ENCODE measurements at places on chromosomes 16 and 17.

GRCh38 chr16:49748322-49748721, 107.6 kb downstream of the ZNF423 start:
- DNase-seq: no peak

DNA sequence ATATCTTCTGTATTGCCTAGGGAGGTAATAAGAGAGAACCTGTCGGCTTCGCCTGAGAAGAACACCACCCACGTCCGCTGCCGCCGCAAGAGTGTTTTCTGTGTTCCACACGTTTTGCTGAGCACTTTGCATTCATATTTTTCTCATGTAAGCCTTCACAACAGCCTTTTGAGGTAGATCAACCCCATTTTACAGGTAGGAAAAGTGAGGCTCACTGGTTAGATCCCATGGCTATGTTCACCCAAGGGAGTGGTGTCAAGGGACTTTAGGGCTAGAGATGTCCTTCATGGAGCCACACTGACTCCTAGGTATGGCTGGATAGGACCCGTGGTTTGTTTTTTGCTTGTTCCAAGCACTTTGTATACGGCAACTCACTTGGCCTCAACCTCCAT, 87.0 kb upstream of the LGALS9 start:
- DNase-seq: no peak

GRCh38 chr16:695355-696089, 5.3 kb upstream of the WDR24 start:
- DNase-seq: peak; percentile 68

- no peak for DNase-seq
These were observed 96.6 kb downstream of the METRNL start for GRCh38 chr17:83175822-83176622.

GRCh38 chr16:51134269-51134812, 16.7 kb downstream of the SALL1 start:
- DNase-seq: no peak

GRCh38 chr17:2113279-2113622, 58.3 kb downstream of the HIC1 start:
- no peak for DNase-seq

DNA sequence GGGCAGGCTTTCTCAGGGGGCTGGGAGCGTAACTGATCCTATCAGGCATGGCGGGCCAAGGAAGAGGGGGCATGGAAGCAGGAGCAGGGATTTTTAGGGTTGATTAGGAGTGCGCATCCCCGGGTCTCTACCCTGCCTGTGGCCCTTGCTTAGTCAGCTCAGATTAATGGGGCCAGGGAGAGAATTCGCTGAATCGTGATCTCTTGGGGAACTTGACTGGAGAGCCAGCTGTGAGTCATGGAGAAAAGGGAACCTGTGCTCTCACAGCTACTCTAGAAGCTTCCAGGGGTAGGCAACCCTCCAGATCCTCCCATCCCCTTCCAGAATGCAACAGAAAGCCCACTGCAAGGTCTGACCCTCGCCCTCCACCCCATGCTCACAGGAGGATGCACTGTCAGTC, 3.6 kb downstream of the FOXN1 start:
- DNase-seq: no peak

DNA sequence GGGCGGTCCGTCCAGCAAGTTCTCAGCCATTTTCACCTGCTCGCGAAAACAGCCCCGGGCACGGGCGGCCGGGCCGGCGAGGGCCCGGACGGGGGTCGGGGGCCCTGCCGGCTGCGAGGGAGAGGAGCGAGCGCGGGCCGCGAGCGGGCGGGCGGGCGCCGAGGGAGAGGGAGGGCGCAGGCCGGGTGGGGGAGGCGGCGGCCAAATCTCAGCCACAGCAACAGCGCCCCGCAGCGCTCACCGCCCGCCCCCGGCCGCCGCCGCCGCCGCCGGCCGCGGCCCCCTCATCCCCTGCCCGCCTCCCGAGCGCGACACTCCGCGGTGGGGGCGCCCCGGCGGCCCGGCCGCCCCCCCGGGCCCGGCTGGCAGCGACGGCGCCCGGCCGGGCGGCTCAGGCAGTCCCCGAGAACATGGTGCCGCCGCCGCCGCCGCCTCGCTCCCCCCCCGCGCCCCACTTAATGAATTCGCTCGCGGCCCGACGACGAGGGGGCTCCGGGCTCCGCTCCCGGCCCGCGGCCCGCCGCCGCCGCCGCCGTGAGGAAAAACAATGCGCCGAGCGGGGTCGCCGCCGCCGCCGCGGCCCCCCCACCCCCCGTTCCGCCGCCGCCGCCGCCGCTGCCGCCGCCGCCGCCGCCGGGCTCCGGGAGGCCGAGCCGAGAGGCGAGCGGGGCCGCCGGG, 487 bp downstream of the CREBBP start:
- peak; percentile 52 for DNase-seq

DNA sequence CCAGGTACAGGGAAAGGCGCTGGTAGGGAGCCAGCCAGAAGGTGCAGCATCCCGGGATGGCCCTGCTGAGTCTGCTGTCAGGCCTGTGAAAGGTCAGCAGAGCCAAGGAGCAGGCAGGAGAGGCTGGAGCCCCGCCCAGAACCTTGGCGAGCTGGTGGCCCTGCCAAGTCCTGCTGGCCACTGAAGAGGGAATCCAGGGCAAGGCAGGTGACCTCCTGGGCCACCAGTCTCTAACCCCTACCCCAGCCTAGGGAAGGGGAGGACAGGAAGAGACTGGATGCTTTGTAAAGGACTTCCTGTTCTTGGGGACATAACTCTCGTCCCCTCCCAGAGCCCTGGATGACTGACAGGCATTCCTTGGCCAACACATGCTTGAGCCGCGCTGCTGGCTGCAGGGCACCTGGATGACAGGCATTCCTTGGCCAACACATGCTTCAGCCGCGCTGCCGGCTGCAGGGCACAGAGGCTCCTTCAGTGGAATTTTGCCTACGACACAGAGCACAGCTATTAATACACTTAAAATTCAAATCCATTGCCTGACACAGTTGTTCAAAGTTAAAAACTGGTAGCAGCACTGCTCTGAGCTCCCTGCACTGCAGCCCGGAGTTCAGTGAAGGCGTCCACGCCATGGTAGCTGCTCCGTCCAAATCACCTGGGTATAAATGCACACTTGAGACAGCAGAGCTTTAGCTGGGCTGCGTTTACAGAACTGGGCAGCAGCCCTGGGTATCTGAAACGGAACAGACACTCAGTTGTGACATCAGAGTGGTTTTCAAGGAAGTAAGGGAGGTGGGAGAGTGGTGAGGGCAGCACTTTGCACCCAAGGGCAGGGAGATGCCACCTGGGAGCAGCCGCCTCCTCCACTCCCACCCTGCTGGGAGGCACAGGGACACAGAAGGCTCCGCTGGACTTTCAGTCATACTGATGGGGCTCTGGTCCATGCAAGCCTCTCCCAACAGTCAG, 2.0 kb upstream of the BRICD5 start:
- peak; percentile 83 for DNase-seq

- DNase-seq: no peak
These were observed 20.7 kb downstream of the YWHAE start for GRCh38 chr17:1379208-1379929.

DNA sequence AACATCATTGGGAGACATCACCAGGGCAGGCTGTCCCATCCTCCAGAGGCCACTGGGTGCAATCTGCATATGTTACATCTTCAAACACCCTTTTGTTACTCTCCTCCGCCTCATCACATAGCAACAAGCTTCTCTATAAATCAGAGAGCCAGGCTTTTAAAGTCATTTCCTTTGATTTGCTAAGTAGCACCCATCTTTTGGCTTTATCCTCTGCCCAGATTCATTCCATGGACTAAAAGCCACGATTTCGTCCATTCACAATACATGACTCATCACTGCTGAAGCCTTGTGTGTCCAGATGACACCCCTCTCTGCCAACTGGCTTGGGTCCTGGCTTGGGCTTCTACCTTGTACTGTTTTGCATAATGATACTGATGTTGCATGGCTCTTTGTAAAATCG, 2.0 kb upstream of the KRT38 start:
- no peak for DNase-seq

GRCh38 chr16:70678121-70678897, 7.5 kb downstream of the MTSS2 start:
- DNase-seq: no peak

GRCh38 chr16:65281586-65281985, 159.7 kb upstream of the CDH11 start:
- no peak for DNase-seq

- no peak for DNase-seq
These were observed 15.2 kb downstream of the IL21R start for GRCh38 chr16:27417047-27417671.

DNA sequence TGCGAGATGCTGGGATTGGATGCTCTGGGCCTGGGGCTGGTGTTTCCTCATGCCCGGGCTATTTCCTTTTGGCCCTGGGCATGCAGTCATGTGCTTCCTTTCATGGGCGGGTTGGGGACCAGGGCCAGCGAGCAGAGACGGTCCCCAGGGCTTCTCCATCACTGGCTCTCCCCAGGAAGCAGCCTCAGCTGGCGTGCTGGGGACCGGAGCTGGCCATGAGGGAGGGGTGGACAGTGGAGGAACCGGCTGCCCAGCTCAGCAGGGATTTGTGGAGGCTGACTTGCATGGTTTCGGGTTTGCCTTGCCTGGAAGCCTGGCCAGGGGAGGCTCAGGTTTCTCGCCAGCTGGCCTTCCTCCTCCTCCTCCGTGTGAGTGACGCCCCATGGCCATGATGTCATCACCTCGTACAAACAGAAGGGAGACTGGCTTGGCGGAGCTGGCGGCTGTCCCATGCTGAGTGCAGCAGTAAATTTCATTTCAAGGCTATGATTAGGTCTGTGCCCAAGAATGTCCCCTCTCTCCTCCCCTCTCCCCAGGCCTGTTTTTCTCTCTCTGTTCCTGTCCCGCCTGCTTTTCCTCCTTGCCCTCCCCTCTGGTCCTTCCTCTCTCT, 8.9 kb upstream of the TIMP2 start:
- DNase-seq: no peak

GRCh38 chr17:43710101-43710500, 48.4 kb upstream of the MEOX1 start:
- no peak for DNase-seq

GRCh38 chr17:62627904-62628633, 599 bp downstream of the MRC2 start:
- DNase-seq: peak; percentile 65
